ENCODE measurements at places on chromosomes 4 and X. TPM values are rescaled to one million over a fixed set of nuclear protein-coding genes. Genes with fewer than 3 reads are reported as not detected.

DNA sequence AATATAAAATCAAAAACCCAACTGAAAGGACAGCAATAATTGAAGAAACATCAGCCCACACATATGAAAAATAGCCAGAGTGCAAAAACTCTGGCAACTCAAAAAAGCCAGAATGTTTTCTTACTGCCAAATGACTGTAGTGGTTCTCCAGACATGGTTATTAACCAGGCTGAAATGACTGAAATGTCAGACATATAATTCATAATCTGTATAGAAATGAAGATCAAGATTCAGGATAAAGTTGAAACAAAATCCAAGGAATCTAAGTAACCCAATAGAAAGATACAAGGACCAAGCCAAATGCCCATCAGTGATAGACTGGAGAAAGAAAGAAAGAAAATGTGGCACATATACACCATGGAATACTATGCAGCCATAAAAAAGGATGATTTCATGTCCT lies 553.3 kb upstream of the KLHL4 start:
- DNase-seq: no peak

- DNase-seq: no peak
Observed at GRCh38 chrX:26762253-26762652, 546.3 kb downstream of the MAGEB5 start.

- no peak for DNase-seq
Observed at GRCh38 chr4:113311047-113311446, 261.6 kb downstream of the ANK2 start.

DNA sequence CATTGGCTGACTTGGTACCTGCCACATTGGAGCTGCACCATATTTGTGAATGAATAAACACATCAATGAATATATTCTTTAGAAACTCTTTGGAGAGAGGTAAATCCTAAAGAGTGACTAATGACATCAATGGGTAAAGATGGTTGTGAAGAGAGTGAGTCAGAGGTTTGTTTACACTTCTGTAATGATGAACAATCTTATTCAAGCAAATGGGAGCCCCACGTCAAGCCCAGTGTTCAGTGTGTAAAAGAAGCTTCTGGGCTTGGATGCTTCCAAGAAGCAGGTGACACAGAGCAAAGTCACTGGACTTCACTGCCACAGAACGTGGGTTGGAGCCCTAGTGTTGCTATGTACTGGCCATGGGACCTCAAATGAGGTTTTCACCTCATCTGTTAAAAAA lies 319.0 kb downstream of the STK32B start:
- no peak for DNase-seq

DNA sequence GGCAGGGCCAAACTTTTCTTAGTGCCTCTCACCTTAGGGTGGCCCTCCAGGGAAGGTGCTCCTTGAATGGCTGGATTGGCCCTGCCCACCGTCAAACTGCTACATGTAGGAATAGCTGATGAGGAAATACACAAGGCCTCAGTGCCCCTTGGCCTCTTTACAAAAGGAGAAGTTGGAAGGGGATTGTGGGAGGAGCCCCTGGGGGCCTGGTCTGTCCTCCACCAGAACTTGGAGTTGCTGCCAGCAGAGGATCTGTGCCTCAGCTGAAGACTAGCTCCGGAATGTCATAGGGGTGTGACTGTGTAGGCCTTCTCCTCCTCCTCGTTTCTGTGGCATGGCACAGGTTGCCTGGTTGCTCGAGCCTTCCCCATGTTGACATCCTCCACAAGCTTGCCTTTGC lies 142.7 kb downstream of the AMMECR1 start:
- no peak for DNase-seq

DNA sequence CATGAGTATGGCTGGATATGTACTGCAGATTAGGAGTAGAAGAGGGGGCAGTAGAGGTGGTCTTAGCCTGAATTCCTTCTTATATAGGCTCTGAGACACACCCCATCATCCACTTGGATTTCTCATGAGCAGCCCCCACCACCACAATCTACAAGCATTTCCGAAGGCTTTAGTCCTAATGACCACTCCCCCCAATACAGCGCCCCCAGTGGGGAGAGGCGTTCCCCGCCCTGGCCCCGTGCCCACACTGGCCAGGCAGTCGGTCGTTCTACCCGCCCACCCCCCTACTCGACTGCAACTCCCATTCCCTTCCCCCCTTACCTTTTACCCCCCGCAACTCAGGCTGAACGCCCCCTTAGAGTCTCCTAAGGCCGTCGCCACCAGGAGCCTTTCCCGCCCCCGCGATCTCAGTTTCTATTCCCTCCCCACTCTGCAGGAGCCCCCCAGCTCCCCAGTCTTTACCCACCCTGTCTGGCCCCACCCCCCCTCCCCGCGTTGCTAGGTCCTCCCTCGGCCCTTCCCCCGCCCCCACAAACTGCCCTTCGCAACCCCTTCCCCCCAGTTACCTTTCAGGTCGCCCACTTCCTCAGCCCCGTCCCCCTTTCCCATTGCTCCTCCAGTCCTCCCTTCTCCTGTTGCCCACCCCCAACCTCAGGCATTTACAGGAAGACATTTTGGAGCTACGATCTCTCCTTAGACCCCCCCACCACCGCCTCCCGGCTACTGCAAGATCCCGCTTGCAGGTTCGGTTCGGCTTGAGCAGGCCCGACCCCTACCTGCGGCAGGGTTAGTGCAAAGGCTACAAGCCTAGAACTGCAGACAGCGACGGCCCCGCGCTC lies 468 bp downstream of the ZMYM3 start:
- peak; percentile 49 for DNase-seq

CFAP99 gene
- not detected for total RNA-seq
